ENCODE measurements at places on chromosomes 16 and 17.

GRCh38 chr16:62977876-62978275 lies 941.6 kb upstream of the CDH8 start:
- no peak overlapping the region for H3K27ac ChIP-seq
- DNase-seq = no peak
- H3K4me1 ChIP-seq = no peaks in the 10 kb centered on the region
- no peaks in the 10 kb centered on the region for H3K27me3 ChIP-seq
- H3K36me3 ChIP-seq = no peaks in the 10 kb centered on the region

DNA sequence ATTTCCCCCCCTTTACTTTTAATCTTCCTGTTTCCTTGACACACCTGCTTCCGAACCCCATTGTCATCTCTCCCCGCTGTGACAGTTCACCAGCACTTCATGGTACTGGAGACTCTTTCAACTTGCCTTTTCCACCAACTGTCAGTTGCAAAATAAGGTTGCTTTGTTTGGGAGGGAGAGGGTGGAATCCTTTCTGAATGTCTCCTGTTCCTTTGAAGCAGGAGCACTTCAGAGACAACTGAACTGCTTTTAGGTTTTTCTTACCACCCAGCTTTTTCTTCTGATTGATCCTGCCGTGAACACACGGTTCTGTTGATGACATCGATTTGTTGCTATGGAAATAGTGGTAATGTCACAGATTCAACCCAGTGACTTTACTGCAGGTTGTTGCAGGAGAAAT lies 42.0 kb downstream of the RPA1 start:
- H3K36me3 ChIP-seq = peaks cover 10% of the 10 kb centered on the region
- no peaks in the 10 kb centered on the region for H3K27me3 ChIP-seq
- H3K4me1 ChIP-seq = peaks cover 46% of the 10 kb centered on the region
- peak overlapping the region; percentile 98 for H3K27ac ChIP-seq
- H3K4me3 ChIP-seq = peak overlapping the region; percentile 86

DNA sequence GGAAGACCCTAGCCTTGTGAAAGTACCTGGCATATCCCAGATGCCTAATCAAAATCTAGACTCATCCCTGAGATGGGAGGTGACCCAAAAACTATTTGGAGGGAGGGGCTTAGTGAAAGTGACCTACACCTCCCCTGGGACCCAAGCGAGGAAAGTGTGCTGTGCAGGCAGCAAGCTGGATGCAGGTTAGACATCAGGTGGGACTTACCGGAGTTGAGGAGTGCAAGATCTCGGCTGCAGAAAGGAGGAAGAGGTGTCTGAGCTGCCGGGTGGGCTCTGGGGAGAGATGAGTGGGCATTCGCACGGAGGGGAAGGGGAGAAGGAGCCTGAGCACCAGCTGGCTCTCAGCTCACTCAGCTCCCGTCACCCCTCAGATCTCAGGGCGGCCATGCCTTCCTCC lies 10.3 kb upstream of the SBK1 start:
- peak overlapping the region; percentile 66 for H3K27ac ChIP-seq
- no peak for DNase-seq
- H3K4me3 ChIP-seq = no peak overlapping the region
- peaks cover 16% of the 10 kb centered on the region for H3K4me1 ChIP-seq

DNA sequence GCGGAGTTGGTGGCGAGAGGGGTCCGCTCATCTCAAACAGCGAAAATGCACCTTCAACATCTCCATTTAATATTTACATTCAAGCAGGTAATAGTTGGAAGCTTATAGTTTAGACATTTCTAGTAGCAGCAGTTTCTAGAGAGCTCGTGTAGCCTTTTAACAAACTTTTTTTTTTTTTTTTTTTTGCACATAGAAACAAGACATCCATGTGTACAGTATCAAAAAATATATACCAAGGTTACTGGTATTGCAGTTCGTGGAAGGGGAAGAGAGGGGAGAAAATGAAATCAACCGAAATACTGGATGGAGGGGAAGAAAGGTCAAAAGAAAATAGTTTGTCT lies 6.2 kb downstream of the CBX4 start:
- no peaks in the 10 kb centered on the region for H3K27me3 ChIP-seq
- DNase-seq = no peak
- peaks cover 8% of the 10 kb centered on the region for H3K36me3 ChIP-seq
- H3K27ac ChIP-seq = no peak overlapping the region

- no peak overlapping the region for H3K4me3 ChIP-seq
- H3K27ac ChIP-seq = peak overlapping the region; percentile 43
- no peak for DNase-seq
- peaks cover 32% of the 10 kb centered on the region for H3K4me1 ChIP-seq
- no peaks in the 10 kb centered on the region for H3K27me3 ChIP-seq
- H3K36me3 ChIP-seq = no peaks in the 10 kb centered on the region
These were observed 69.0 kb downstream of the CDK5R1 start for GRCh38 chr17:32555611-32556310.

- no peaks in the 10 kb centered on the region for H3K27me3 ChIP-seq
- H3K36me3 ChIP-seq = peaks cover 27% of the 10 kb centered on the region
- no peak for DNase-seq
These were observed 5.7 kb downstream of the CCR7 start for GRCh38 chr17:40559564-40559916.

DNA sequence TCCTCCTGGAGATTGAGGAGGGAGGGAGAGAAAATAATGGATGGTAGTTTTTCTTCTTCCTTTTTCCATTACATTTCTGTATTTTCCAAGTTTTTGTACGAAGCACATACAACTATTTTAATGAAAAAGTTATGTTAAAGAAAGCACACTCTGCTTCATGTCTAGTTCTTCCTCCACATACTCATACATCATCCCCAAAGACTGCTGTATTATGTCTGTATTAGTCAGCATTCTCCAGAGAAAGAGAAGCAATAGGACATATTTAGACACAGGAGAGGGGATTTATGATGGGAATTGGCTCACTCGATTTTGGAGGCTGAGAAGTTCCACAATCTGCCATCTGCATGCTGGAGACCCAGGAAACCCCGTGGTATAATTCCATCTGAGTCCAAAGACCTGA lies 10.1 kb upstream of the ACSM2A start:
- peaks cover 6% of the 10 kb centered on the region for H3K27me3 ChIP-seq
- no peaks in the 10 kb centered on the region for H3K4me1 ChIP-seq
- no peak overlapping the region for H3K4me3 ChIP-seq
- no peak for DNase-seq
- H3K27ac ChIP-seq = no peak overlapping the region
- no peaks in the 10 kb centered on the region for H3K36me3 ChIP-seq

DNA sequence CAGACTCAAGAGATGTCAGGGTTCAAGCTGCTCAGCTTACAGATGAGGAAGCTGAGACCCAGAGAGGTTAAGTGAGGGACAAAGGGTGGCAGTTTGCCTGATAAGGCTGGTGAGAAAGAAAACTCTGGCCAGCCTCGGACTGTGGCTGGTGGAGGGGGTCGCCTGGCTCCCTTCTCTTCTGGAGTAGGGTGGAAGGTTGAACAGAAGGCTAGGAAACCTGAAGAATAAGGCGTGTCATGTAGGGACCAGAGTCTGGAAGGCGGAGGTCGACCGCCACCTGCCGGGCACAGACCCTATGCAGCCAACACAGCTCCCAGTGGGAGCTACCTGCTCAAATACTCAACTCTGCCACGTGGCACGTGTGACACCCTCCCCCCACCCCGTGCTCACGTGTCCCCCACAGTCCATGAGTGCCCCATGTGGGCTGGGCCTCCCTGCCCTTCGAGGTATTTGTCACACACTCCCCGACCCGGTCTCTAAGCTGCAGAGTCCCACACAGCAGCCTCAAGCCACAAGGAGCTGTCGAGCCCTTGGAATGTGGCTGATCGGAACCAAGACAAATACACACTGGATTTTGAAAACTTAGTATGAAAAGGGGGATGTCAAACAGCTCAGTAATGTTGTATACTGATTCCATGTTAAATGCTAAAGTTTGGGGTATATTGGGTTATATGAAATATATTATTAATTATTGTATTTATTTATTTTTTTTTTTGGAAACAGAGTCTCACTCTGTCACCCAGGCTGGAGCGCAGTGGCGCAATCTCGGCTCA lies 11.8 kb downstream of the HID1 start:
- peaks cover 9% of the 10 kb centered on the region for H3K4me1 ChIP-seq
- DNase-seq = no peak
- no peak overlapping the region for H3K27ac ChIP-seq

- H3K27ac ChIP-seq = no peak overlapping the region
- H3K36me3 ChIP-seq = peaks cover 3% of the 10 kb centered on the region
- peaks cover 10% of the 10 kb centered on the region for H3K4me1 ChIP-seq
- no peak overlapping the region for H3K4me3 ChIP-seq
- DNase-seq = no peak
These were observed 38.5 kb downstream of the USP22 start for GRCh38 chr17:21004016-21004930.

GRCh38 chr17:47310186-47310733 lies 13.5 kb upstream of the EFCAB13 start:
- DNase-seq = no peak
- peaks cover 6% of the 10 kb centered on the region for H3K27me3 ChIP-seq
- H3K27ac ChIP-seq = no peak overlapping the region
- no peak overlapping the region for H3K4me3 ChIP-seq
- peaks cover 6% of the 10 kb centered on the region for H3K4me1 ChIP-seq
- H3K36me3 ChIP-seq = no peaks in the 10 kb centered on the region

DNA sequence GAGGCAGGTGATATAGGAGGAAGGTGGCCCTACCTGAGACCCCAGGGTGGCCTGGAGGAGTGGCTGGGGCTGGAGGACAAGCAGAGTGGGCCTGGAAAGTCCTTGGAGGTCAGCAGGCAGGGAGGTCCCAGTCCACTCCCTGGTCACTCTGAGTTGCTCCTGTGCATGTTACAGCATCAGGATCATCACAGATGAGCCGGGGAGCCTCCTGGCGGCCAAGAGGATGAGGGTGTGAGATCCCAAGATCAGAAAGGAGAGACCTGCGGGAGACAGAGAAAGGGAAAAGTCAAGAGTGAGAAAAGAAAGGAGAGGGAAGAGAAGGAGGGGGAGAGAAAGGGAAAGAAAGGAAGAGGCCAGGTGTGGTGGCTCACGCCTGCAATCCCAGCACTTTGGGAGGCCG lies 71.7 kb downstream of the MRM1 start:
- no peaks in the 10 kb centered on the region for H3K27me3 ChIP-seq
- H3K4me3 ChIP-seq = peak overlapping the region; percentile 53
- DNase-seq = no peak
- peaks cover 41% of the 10 kb centered on the region for H3K4me1 ChIP-seq

DNA sequence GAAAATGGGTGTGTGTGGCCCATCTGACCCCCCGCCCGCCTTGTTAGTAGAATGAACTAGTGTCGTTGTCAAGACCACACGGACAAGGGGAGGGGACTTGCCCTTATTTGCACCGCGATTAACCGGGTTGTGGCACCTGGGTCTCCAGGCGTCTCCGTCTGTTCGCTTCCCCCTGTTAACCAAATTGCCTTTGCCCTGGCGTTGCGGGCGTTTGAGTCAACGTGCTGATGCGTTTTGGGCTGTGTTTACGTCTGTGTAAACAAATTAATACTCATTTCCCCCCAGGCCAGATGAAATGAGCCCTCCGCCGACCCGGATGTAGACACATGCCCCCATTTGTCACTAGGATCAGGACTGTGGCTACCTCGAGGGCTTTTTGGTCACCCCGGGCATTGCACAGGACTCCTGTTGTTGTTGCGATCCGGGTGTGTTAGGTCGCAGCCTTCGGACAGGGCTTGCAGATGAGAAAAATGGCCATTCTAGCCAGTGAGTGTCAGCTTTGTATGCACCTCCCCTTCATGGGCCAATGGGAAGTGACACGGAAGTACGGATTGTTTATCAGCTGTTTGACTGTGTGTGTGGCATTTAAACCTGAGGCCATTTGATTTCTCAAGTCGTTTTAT lies 906 bp downstream of the RBL2 start:
- H3K4me3 ChIP-seq = peak overlapping the region; percentile 96

DNA sequence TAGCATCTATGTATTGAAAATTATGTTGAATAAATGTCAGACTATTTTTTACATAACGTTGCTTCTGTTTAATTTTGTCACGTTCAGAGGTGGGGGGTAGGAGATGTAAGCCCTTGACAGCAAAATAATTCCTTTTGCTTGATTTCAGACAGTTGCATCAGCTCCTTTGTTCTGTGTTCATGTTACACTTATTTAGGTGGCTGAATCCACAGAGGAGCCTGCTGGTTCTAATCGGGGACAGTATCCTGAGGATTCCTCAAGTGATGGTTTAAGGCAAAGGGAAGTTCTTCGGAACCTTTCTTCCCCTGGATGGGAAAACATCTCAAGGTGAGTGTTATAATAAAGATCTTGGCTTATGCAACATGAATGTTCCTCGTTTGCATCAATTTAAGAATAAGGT lies 4.5 kb downstream of the HERPUD1 start:
- H3K27ac ChIP-seq = peak overlapping the region; percentile 99
- H3K4me1 ChIP-seq = peaks cover 52% of the 10 kb centered on the region
- no peaks in the 10 kb centered on the region for H3K27me3 ChIP-seq
- no peak overlapping the region for H3K4me3 ChIP-seq

DNA sequence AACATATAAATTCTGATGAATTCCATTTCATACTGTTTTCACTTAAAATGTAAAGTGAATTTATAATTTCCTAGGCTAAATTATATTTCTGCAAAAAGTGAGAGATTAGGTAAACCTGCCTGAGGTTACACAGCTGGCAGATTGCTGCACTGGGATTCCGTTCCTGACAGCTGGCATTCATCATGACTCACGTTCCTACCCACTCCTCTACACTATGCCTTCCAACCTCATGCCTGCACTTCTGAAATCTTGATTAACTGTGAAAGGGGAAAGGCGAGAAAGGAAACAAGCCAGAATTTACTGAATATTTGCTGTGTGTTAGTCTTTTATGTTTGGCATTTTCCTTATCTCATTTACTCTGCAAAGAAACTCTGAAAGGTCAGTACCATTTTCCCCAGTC lies 73.3 kb upstream of the MON1B start:
- peaks cover 2% of the 10 kb centered on the region for H3K36me3 ChIP-seq
- H3K4me1 ChIP-seq = no peaks in the 10 kb centered on the region
- H3K27me3 ChIP-seq = peaks cover 27% of the 10 kb centered on the region
- H3K4me3 ChIP-seq = no peak overlapping the region
- no peak for DNase-seq

GRCh38 chr17:27512031-27512430 lies 55.8 kb downstream of the KSR1 start:
- DNase-seq = no peak
- peaks cover 15% of the 10 kb centered on the region for H3K4me1 ChIP-seq
- no peaks in the 10 kb centered on the region for H3K27me3 ChIP-seq
- no peaks in the 10 kb centered on the region for H3K36me3 ChIP-seq
- H3K4me3 ChIP-seq = no peak overlapping the region
- no peak overlapping the region for H3K27ac ChIP-seq

DNA sequence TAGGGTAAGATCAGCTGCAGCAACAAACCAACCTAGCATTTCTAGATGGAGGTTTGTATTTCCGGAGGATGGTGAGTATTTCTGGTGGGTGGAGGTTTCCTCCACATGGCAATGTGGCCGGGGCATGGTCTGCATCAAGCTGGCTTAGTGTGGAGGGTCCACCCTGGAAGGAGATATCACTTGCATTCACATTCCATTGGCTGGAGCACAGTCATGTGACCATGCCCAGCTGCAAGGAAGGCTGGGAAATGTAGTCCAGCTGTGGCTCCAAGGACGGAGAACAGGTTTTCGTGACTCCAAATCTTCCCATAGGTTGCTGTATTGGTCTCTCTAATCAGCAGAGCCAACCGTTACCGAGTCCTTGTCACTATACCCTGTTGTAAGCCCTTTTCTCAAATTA lies 68.7 kb downstream of the RAI1 start:
- H3K4me1 ChIP-seq = peaks cover 32% of the 10 kb centered on the region
- peak; percentile 33 for DNase-seq
- H3K27ac ChIP-seq = peak overlapping the region; percentile 96
